Activated T-helper 1 cell treated with anti-CD3 and anti-CD28 coated beads, Interleukin-2, amount 50 U/mL, for 16 hours (primary cell): ENCODE measurements at places on chromosomes 12 and 14.

DNA sequence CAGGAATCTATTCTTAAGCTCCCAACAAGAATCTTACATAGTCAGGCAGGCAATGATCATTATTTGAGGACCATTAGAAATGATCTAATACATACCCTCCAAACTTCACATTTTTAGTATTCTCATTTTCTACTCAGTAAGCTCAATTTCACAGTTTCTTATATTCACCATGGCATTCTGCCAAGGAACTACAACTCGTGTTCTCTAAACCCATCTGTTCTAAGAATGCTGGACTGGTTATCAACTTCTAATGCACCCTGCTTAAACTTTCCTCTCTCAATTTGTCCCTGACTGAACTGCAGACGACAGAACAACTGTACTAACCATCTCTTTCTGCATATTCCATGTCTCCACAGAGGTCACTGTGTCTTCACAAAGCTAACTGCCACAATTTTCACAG, 58.6 kb downstream of the GXYLT1 start:
- DNase-seq, result no peak

DNA sequence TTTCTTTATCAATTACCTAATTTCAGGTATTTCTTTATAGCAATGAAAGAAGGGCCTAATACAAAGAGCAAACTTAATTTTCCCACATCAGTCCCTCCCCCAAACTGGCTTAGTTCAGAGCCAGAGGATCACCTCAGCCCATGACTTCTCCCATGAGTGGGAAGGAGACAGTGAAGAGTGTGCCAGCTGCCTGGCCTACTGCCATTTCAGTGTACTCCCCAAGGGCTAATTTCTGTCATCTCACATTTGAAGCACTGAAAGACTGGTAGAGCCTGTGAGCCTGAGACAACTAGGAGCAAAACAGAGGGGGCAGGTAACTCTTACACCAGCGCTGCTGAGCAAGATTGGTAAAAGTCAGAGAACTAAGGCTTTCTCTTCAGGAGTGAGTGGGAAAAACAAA, 29.1 kb upstream of the ADAM20 start:
- no peak for DNase-seq

DNA sequence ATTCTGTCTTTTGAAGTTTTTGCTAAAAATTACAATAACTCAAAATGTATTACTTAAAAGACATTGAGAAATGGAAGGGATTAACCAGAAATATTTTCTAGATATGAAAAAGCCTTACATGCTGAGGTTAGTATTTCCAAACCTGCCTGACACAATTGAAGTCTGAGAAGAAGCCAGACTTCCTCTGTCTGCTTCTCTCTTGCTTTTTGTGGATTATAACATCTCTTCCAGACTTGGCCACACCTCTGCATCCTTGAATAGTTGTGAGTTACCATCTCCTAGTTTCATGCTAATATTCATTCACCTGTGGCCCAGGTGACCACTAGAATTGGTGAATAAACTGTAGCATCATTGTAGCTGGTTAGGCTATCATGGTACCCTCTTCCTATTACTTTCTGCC, 497.6 kb downstream of the SLC16A7 start:
- DNase-seq, result no peak

- DNase-seq, result no peak
Measured at GRCh38 chr12:63276537-63277365, 125.8 kb upstream of the AVPR1A start.

DNA sequence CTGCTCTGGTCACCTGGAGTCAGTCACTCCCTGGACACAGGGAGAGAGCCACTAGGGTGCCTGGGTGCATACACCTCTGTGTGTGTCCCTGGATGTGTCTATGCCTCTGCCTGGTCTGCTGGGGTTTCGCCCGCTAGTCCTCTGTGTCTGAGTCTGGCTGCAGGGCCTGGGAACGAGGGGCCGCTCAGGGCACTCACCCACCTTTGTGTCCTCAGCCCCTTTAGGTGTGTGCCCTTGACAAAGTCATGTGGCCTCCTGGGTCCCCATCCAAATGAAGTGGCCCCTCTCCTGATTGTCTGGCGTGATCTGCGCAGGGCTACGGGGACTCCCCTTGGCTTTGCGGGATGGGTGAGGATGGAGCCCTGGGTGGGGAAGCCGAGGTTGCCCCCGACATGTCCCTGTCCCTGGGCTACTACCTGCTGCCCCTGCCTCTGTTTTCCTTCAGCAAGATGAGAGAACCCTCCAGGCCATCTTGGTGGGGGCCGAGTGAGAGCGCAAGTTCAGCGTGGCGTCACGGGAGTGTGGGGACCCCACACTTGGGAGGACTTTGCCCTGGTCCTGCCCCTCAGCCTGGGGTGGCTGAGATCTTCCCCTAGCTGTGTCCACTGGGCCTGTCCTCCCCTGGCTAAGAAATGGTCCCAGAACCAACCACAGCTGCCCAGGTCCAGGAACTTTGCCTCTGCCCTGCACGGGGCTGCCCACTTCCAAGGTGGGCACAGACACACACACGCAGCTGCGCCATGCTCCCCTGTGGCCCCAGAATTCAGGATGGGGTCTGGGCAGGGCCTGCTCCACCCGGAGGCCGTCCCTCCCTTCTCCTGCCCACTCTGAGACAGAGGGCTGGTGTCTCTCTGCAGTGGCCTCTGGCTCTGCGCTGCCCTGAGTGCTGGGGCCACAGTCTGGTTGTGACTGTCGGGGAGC, 2.7 kb upstream of the AHNAK2 start:
- no peak for DNase-seq

GRCh38 chr12:46896680-46897079, 70.9 kb upstream of the SLC38A4 start:
- no peak for DNase-seq

GRCh38 chr12:32588604-32589003, 90.5 kb upstream of the DNM1L start:
- DNase-seq, result no peak

- peak; percentile 13 for DNase-seq
Measured at GRCh38 chr14:100239211-100239839, 381 bp downstream of the YY1 start.

- no peak for DNase-seq
Measured at GRCh38 chr14:76138758-76139723, 12.7 kb upstream of the GPATCH2L start.

GRCh38 chr12:94553130-94553519, 93.5 kb upstream of the CEP83 start:
- no peak for DNase-seq

DNA sequence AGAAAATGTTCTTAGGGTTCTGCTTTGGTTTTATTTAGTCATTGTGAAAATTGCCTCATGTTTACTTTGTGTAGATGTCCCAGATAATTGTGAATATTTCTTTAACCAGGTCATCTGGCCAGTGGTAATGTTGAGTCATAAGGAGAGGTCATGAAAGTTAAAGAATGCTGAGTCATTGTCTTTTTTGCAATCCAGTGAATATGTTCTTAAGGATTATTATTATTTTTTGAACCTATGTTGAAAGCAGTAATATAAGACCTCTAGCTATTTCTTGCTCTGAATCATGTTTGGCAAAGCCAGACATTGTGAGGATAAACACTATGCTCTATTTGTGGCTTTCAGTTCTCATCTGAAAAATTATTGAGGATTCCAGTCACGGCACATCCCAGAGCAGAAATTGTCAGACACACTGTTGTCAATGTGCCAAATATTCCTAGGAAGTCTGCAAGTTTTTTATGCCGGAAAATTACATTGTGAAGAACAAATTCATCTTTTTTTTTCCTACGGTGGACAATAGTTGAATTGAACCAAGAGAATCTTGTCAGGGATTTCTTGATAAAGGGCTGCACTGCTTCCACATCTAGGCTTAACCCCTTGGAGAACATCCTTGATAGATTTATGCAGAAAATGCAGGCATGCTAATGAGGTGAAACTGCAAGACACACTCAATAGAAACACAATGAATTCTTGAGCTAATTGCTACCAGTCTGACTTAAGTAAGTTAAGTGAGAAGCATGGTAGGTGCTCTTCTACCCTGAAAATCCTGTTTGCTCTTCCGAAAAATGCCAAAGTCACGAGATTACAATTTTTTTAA, 369.6 kb downstream of the ATP23 start:
- DNase-seq, result no peak

GRCh38 chr12:55499810-55500252, 7.7 kb downstream of the OR6C68 start:
- no peak for DNase-seq

DNA sequence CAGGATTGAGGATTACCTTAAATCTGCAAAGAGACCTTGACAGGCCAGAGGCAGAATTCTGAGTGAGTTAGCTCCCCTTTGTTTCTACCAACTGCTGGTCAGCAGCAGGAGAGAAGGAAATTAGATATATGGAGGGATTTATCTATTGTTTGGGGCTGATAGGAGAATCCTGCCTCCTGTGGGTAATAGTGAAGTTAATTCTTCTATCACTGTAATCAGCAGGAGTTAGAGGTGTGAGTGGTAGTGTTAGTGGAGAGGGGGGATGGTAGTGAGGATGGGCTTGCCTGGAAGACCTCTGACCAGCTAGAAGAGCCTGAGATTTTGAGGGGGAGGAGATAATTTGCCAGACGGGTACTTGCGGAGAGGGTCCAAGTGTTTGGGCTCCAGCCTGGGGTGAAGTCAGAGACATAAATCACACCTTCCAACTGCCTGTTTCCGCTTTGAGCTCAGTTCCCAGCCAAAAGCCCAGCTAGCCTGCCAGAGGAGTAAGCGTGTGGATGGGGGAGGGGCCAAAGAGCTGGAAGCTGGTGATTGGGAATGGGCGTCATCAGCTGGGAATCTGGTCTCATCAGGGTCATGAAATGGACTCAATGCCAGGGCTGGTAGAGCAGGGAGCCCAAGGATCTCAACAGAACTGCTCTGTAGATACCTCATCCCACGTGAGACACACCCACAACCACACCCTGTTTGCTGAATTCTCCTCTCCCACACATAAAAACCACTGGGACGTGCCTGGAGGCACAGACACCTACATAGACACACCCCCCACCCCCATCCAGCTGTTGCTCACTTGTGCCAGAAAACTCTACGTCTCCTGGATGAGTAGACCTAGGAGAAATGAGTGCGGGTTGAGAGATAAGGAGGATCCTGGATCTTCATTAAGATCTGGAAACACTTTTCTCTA, 13.1 kb upstream of the ITGA5 start:
- no peak for DNase-seq

DNA sequence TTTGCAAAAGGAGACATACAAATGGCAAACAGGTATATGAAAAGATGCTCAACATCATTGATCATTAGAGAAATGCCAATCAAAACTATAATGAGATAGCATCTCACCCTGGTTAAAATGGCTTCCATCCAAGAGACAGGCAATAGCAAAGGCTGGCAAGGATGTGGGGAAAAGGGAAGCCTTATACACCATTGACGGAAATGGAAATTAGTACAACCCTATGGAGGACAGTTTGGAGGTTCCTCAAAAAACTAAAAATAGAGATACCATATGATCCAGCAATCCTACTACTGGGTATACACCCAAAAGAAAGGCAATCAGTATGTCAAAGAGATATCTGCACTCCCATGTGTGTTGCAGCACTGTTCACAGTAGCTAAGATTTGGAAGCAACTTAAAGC, 17.3 kb upstream of the CKAP4 start:
- no peak for DNase-seq

DNA sequence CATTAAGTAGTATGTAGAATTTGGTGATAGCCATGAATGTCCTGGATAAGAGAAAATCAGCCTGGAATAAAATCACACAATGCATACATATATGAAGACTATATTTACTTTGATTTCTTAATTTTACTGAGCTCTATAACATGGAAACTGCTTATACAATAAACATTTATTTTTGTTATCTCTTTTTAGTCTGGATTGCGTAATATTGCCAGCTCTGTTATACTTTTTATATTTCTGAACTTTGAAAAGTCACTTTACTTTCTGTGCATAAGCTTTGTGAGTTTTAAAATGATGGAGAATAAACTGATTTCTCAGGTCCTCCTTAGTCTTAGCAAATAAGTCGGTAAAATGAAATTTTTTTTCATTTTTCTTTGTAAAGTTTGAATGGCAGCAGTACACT, 19.2 kb upstream of the ABCD2 start:
- DNase-seq, result no peak

GRCh38 chr12:47276621-47277309, 197.0 kb upstream of the AMIGO2 start:
- DNase-seq, result peak; percentile 20

- no peak for DNase-seq
Measured at GRCh38 chr14:99667821-99668220, 16.3 kb upstream of the CYP46A1 start.

- peak; percentile 46 for DNase-seq
Measured at GRCh38 chr14:64726585-64726890, 22.3 kb downstream of the PLEKHG3 start.

GRCh38 chr12:112153893-112154219, 28.5 kb downstream of the TRAFD1 start:
- DNase-seq, result no peak

DNA sequence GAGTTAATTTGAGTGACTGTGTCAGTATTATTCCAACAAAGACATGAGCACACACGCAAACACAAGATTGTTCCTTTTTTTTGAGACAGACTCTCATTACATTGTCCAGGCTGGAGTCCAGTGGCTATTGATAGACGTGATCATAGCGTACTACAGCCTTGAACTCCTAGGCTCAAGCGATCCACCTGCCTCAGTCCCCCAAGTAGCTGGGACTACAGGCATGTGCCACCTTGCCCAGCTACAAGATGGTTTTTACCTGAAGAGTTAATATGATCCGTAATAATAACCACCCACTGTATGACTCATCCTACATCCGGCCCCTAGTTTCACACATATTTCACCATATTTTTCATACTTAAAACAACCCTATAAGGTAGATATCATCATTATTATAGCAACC, 26.8 kb downstream of the BCAT1 start:
- no peak for DNase-seq

- DNase-seq, result no peak
Measured at GRCh38 chr12:68529466-68529865, 81.2 kb upstream of the RAP1B start.

- DNase-seq, result no peak
Measured at GRCh38 chr12:18323159-18323558, 61.8 kb downstream of the PIK3C2G start.

- DNase-seq, result no peak
Measured at GRCh38 chr12:113955109-113955970, 10.8 kb downstream of the RBM19 start.

DNA sequence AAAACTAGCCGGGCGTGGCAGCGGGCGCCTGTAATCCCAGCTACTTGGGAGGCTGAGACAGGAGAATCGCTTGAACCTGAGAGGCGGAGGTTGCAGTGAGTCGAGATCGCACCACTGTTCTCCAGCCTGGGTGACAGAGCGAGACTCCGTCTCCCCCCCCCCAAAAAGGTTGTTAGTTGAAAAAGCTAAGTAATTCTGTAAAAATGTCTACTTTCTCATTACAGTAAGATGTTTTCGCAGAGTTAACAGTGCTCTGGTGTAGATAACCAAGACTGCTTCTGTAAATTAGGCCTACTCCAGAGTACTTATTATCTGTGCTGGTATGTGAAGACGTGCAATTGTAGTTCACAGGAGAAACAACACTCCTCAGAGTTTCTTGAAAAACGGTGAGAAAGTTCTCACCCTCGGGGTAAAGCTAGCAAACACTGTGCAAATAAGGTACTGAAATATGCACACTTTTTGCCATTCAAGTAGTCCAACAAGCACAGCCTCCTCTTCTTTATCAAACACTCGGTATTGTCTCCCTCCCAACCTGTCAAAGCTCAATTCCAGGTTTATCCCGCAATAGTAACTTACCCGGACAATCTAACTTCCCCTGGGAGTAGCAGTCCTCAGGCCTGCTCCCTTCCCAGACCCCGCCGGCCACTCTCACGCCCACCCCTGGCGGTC, 974 bp downstream of the BTBD7 start:
- DNase-seq, result no peak
